ENCODE measurements at places on chromosomes 3 and 15. TPM values are rescaled to one million over a fixed set of nuclear protein-coding genes. Genes with fewer than 3 reads are reported as not detected.
A peak's percentile ranks its signal among the peaks of the same experiment; 100 is the strongest.

DNA sequence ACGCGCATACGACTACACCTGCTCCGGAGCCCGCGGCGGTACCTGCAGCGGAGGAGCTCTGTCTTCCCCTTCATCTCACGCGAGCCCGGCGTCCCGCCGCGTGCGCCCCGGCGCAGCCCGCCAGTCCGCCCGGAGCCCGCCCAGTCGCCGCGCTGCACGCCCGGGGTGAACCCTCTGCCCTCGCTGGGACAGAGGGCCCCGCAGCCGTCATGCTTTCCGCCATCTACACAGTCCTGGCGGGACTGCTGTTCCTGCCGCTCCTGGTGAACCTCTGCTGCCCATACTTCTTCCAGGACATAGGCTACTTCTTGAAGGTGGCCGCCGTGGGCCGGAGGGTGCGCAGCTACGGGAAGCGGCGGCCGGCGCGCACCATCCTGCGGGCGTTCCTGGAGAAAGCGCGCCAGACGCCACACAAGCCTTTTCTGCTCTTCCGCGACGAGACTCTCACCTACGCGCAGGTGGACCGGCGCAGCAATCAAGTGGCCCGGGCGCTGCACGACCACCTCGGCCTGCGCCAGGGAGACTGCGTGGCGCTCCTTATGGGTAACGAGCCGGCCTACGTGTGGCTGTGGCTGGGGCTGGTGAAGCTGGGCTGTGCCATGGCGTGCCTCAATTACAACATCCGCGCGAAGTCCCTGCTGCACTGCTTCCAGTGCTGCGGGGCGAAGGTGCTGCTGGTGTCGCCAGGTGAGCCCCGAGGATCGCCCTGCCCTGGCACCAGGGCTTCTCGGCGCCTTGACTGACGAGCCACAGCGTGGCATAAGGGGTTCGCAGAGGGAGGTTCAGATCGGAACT is 420 bp downstream of the SLC27A2 start:
- H3K4me1 ChIP-seq = peaks cover 9% of the 10 kb centered on the region
- no peak for DNase-seq
- no peak overlapping the region for H3K27ac ChIP-seq

The CCNB2 gene
- total RNA-seq = 10.4 TPM

The CLDN1 gene
- total RNA-seq = 13.1 TPM

DNA sequence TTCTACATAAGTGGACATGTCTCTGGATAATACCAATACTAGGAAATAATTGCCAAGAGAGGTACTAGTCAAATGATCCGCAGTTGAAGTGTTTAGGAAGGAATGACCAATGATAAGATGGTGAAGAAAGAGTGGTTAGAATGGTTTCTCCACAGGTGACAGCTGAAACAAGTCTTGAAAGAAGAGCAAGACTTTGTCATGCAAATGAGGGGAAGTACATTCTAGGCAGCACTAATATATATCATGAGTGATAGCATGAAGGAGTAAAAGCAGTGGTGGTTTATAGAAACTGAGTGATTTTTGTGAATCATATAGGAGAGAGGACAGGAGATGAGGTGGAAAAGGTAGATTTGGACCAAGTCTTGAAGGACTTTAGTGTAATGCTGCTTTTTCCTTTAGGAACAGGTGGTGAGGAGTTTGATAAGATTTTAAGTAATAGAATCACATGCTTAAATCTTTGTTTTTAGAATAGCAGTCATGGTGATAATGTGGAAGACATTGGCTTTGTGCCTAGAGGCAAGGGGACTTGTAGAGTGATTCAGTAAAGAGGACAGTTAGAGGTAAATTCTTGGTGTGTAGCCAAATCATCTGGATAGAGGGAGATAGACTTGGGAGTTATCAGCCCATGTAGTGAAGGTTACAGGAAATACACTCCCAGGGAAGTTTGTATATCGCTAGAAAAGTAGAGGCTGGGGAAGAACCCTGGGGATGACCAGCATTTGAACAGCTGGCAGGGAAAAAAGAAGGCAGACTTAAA is 31.9 kb downstream of the SLMAP start:
- H3K4me1 ChIP-seq = peaks cover 8% of the 10 kb centered on the region
- no peaks in the 10 kb centered on the region for H3K36me3 ChIP-seq
- no peak overlapping the region for H3K27ac ChIP-seq
- DNase-seq = no peak

- no peak overlapping the region for H3K27ac ChIP-seq
- H3K36me3 ChIP-seq = no peaks in the 10 kb centered on the region
- DNase-seq = no peak
- H3K27me3 ChIP-seq = no peaks in the 10 kb centered on the region
These were observed 336.2 kb downstream of the EPHB1 start for GRCh38 chr3:135131290-135131689.

DNA sequence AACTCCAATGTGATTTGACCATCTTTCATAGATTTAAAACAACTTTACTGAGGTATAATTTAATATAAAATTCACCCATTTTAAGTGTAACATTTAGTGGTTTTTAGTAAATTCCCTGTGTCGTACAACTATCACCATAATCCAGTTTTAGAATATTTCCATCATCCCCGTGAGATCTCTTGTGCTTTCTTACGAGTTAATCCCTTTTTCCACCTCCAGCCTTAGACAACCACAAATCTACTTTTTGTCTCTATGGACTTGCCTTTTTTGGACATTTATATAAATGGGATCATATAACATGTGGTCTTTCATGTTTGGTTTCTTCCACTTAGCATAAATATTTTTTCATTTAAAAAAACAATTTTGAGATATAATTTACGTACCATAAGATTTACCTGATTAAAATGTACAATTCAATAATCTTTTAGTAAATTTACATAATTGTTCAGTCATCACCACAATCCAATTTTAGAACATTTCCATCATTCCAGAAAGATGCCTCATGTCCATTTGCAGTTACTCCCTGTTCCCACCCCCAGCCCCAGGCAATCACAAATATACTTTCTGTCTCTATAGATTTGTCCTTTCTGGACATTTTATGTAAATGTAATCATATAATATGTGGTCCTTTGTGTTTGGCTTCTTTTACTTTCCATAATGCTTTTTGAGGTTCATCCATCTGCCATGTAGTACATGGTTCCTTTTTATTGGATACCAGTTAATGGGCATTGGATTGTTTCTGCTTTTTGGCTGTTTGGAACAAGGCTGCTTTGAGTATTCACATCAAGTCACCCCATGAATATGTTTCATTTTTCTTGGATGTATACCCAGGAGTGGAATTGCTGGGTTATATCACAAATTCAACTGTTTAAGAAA is 3.1 kb downstream of the OXSR1 start:
- H3K4me3 ChIP-seq = peak overlapping the region; percentile 99
- peak overlapping the region; percentile 95 for H3K27ac ChIP-seq
- DNase-seq = no peak
- peaks cover 69% of the 10 kb centered on the region for H3K4me1 ChIP-seq

DNA sequence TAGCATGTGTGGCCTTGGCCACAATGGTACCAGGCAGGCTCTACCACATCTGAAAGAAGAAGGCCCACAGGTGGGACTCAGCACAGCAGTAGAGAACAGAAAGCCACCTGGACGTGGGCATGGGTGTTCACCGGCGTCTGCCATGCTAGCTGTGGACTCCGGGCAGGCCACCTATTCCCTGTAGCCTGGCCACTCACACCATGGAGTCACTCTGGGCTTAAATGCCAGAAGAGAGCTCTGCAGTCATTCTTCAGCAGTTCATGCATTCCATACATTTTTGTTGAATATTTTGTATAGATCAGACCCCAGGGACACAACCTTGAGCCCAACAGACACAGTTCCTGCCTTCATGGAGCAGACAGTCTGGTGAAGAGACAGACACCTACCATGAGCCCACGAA is 138.6 kb downstream of the SRGAP3 start:
- DNase-seq = no peak
- no peaks in the 10 kb centered on the region for H3K4me1 ChIP-seq
- peaks cover 24% of the 10 kb centered on the region for H3K27me3 ChIP-seq

DNA sequence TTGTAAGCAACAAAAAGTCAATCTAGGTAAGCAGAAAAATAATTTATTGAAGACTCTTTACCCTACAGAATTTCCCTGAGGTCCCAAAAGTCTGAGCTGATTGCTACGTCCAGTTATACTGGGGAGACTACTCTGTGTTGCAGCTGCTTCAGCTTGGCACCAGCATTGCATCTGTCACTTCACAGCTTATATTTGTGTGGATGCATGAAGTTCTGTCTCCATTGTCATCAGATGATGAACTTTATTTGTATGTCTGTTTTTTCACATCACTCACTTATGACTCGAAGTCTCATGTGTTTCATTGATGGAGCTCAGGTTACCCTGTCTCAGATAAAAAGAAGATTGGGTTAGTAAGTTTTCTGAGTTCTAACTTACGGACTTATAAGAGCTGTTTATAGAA is 75.3 kb upstream of the LRRFIP2 start:
- H3K4me1 ChIP-seq = peaks cover 54% of the 10 kb centered on the region
- H3K36me3 ChIP-seq = peaks cover 4% of the 10 kb centered on the region
- H3K27ac ChIP-seq = peak overlapping the region; percentile 9
- no peak for DNase-seq
- no peak overlapping the region for H3K4me3 ChIP-seq
- no peaks in the 10 kb centered on the region for H3K27me3 ChIP-seq

The SLC25A20 gene
- total RNA-seq = 21.7 TPM

DNA sequence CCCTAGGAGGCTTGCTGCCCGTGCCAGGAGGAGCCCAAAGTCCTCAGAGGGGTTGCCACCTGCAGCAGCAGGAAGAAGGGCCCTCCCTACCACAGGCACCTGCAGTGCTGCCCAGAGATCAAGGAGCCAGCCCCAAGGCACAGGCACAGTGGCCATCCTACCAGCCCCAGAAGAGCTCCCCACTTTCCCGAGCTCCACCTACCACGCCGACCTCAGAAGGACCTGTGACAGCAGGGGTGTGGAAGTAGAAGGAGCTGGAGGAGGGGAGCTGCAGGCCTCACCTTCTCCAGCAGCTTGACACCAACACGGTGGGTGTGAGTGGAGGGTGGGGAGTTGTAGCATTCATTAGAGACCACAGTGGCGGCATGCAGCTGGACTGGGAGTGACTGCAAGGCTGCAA is 485.8 kb downstream of the GABRG3 start:
- no peak overlapping the region for H3K4me3 ChIP-seq
- DNase-seq = no peak
- no peak overlapping the region for H3K27ac ChIP-seq
- H3K27me3 ChIP-seq = no peaks in the 10 kb centered on the region

- H3K36me3 ChIP-seq = no peaks in the 10 kb centered on the region
- no peak for DNase-seq
- no peak overlapping the region for H3K27ac ChIP-seq
- H3K27me3 ChIP-seq = no peaks in the 10 kb centered on the region
These were observed 12.6 kb upstream of the NPAP1 start for GRCh38 chr15:24662991-24663390.

GRCh38 chr15:89021224-89021623 is 67.0 kb upstream of the ABHD2 start:
- H3K27ac ChIP-seq = peak overlapping the region; percentile 80
- no peaks in the 10 kb centered on the region for H3K27me3 ChIP-seq
- peaks cover 6% of the 10 kb centered on the region for H3K36me3 ChIP-seq
- no peak for DNase-seq
- H3K4me1 ChIP-seq = peaks cover 54% of the 10 kb centered on the region
- H3K4me3 ChIP-seq = no peak overlapping the region

The P3H2 gene
- total RNA-seq = 21.9 TPM

DNA sequence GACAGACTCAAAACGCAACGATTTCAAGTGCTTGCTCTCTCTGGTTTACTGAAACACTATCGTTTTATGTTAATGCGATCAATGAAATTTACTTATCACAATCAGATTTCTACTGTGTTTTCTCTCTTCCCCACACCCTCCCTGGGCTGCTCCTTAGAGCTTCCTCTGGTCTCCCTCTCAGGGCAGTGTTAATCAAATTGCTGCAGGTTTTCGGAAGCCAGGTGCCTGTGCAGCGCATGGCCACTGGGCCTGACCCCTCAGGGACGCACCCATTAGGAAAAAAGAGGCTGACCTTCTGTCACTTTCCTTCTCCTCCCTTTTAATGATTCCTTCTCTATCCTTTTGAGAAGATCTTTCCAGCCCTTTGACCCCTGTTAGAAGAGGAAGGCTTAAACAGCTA is 134.5 kb upstream of the ONECUT1 start:
- H3K27ac ChIP-seq = no peak overlapping the region
- no peak for DNase-seq
- no peaks in the 10 kb centered on the region for H3K36me3 ChIP-seq
- H3K27me3 ChIP-seq = peaks cover 10% of the 10 kb centered on the region
- H3K4me3 ChIP-seq = no peak overlapping the region
- no peaks in the 10 kb centered on the region for H3K4me1 ChIP-seq

The POPDC2 gene
- 0.80 TPM for total RNA-seq

The TMIE gene
- total RNA-seq = not detected

GRCh38 chr3:59882746-59883145 is 832.9 kb upstream of the CFAP20DC start:
- no peak for DNase-seq
- H3K36me3 ChIP-seq = no peaks in the 10 kb centered on the region
- H3K4me1 ChIP-seq = peaks cover 14% of the 10 kb centered on the region
- H3K27me3 ChIP-seq = peaks cover 3% of the 10 kb centered on the region
- no peak overlapping the region for H3K4me3 ChIP-seq

The GOLGA8A gene
- total RNA-seq = 106 TPM

The SLCO2A1 gene
- total RNA-seq = 0.82 TPM

DNA sequence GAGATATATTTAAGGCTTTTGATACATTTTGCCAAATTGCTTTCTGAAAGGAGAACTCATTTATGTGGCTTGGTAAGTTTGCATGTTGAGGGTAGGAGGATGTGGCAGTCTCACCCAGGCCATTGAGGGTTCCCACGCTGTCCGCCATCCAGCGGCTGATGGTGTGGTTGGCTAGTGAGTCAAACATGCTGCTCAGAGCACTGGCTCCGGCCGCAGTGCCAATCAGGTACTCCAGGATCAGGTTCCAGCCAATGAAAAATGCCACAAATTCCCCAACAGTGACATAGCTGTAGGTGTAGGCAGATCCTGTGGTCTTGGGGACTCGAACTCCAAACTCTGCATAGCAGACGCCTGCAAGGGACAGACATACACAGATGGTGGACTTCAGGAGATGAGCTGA is 82.3 kb downstream of the CLDN11 start:
- H3K27ac ChIP-seq = no peak overlapping the region
- H3K4me3 ChIP-seq = no peak overlapping the region
- no peaks in the 10 kb centered on the region for H3K36me3 ChIP-seq
- DNase-seq = no peak
- H3K27me3 ChIP-seq = no peaks in the 10 kb centered on the region

DNA sequence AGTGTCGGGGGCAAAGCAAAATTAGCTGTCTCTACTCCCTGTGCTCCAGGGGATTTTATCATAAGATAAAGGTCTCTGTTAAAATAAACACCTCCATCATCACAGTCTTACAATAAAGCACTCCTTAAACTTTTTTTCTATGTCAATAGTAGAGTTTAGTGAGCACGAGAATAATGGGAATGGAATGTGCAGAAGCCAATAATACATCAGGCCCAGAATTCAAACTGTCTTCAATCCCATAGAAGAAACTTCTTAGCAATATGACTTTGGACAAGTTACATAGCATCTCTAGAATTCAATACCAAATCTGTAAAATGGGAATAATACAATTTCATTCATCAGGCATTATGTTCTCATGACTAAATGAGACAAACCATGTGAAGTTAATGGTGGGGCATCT is 49.0 kb upstream of the EPHA3 start:
- H3K27me3 ChIP-seq = no peaks in the 10 kb centered on the region
- H3K4me1 ChIP-seq = peaks cover 6% of the 10 kb centered on the region
- H3K27ac ChIP-seq = no peak overlapping the region
- H3K36me3 ChIP-seq = no peaks in the 10 kb centered on the region
- DNase-seq = no peak
- no peak overlapping the region for H3K4me3 ChIP-seq

GRCh38 chr3:73680391-73681095 is 55.8 kb upstream of the PDZRN3 start:
- DNase-seq = no peak
- H3K4me1 ChIP-seq = peaks cover 9% of the 10 kb centered on the region
- H3K27ac ChIP-seq = no peak overlapping the region
- no peaks in the 10 kb centered on the region for H3K27me3 ChIP-seq
- H3K4me3 ChIP-seq = no peak overlapping the region

Data from chondrocyte (in vitro differentiated cells).